ENCODE measurements at places on chromosomes 2 and 18.

GRCh38 chr2:205868773-205869333, 186.6 kb downstream of the NRP2 start:
- no peak for DNase-seq

- DNase-seq: no peak
Measured at GRCh38 chr2:234841321-234842015, 110.3 kb upstream of the SH3BP4 start.

- DNase-seq: no peak
Measured at GRCh38 chr2:230953845-230954244, 28.8 kb upstream of the GPR55 start.

GRCh38 chr2:187783446-187783845, 229.2 kb upstream of the TFPI start:
- DNase-seq: no peak

- DNase-seq: no peak
Measured at GRCh38 chr2:58700591-58700990, 459.5 kb upstream of the FANCL start.

DNA sequence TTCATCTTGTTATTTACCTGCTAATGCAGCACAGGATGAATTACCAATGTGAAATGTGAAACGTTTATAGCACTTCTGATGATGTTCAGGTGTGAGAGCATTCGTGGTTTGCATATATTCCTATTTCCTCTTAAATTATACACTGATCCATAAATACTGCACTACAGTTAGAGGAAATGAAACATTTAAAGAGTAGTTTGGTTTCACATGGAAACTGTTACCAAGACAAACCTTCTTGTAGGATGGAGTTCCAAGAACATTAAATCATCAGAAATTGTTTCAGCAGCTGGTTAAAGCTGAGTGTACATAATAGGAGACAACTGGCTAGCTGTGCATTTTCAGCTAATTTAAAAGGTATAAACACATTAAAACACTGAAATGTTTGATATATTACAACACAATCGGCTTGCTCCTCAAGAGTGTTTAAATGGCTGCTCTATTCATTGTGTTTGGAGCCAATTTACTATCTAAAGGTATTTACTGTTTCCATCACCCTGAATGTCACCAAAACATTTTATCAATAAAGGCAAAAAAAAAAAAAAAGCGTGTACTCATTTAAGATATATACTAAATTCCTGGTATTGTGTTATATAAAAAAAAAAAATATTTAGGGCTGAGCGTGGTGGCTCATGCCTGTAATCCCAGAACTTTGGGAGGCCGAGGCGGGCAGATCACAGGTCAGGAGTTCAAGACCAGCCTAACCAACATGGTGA, 100.6 kb downstream of the DYM start:
- DNase-seq: no peak

Data from COR-L47 (cell line).